ENCODE measurements at places on chromosomes 6 and 20.

- no peak for DNase-seq
Measured at GRCh38 chr6:32168807-32169591, 4.6 kb downstream of the EGFL8 start.

DNA sequence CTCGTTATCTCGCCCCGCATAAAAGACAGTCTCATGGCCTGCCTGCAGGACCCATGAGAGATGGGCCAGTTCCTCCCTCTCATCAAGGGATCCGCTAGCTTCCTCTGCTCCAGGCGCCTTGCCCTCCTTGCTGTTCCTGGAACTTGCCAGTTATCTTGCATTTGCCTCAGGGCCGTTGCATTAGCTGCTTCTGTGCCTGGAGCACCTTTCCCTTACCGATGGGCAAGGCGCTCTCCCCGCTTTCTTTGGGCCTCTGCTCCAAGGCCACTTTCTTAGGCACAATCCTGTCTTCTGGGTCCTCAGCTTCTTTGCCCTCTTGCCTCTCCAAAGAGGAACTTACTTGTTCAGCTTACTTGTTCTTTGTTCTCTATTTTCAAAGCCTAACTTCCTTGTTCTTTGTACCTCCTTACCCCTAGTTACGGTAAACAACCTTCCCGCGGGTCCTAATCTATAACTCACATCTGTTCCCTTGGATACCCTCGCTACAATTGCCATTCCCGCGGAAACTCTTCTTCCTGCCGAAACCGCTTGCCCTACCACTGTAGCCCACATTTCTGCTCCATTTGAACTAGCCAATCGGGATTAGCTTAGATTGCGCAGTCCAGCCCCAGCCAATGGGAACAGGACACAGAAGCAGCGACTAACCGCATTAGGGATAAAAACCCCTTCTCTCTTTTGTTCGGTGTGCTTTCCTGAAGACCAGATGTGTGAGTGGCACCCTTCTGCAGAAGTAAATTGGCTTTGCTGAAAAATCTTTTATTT lies 887 bp upstream of the NSFL1C start:
- DNase-seq: no peak

DNA sequence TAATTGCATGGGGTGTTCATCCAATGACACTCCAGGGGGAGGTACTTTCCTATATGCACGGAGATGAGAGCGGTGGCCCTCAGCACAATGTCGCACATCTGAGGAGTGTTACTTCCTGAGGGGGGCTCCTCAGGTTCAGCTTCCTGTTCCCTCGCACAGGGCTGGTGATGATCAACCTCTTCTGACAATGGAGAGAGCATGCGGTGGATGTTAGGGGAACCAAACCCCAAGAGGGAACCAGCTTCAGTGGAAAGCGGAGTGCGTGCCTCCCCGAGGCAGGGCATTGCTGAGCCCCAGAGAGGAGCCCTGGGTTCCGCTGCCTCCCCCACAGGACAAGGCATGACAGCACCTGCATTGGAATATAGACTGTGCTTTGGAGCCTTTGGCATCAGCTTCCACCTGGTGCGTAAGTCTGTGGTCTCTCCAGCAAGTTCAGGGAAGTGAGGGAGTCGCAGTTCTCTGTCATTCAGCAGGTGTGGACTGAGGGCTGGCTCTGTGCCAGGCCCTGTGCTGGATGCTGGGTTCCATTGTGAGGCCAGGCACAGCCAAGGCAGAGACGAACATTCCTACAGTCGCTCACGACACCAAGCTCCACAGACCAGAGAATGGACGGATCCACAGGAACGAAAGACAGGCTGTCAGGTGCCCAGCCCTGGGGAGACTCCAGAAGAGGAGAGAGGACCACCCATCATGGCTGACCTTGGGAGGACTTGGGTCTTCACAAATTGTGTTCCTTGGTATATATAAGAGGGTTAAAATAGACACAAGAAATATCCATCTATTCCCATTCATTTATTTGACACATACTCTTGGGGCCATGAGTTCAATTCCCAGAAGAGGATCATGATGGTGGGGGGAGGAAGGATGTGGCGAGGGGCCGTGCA lies 3.9 kb upstream of the ZNF831 start:
- no peak for DNase-seq

DNA sequence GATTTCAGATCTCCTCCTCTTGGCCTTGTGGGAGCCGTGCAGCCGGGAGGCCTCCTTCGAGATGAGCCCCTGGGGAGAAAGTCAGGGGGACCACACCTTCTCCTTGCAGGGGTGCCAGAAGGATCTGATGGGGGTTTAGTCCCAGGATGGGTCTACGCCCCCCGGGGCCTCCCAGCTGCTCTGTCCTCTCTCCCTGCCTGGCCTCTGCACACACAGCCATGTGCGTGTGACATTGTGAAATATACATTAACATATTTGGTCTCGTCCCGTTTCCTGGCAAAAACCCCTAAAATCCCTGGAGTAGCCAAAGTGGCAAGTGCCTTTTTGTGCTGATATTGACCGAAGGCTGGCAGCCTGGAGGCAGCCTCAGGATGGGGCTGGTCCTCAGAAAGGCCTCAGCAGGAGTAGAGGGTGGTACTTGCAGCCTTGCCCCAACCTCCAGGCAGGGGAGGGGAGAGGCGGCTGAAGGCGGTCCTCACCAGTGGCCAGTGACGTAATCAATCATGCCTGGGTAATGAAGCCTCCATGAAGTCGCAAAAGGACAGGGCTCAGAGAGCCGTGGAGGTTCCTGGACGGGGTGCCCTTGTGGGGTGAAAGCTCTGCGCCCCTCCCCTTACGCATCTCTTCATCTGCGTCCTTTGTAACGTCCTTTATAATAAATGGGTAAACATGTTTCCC lies 5.1 kb upstream of the HELZ2 start:
- no peak for DNase-seq

DNA sequence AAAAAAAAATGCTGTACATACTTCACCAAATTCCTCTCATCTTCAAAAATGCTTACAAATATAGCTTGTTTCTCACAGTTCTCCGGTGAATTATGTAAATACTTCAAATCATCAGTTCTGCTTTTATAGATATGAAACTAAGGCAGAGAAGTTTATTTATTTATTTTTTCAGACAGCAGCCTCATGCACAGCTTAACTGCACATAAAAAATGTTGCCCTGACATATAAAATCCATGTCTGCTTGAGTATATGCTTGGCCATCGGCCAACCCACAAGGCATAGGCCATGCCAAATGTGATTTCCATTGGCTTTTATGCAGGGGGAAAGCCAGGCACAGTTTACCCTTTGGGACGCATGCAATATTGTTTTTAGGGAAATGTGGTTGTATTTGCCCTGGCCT lies 57.3 kb upstream of the PHACTR2 start:
- no peak for DNase-seq

DNA sequence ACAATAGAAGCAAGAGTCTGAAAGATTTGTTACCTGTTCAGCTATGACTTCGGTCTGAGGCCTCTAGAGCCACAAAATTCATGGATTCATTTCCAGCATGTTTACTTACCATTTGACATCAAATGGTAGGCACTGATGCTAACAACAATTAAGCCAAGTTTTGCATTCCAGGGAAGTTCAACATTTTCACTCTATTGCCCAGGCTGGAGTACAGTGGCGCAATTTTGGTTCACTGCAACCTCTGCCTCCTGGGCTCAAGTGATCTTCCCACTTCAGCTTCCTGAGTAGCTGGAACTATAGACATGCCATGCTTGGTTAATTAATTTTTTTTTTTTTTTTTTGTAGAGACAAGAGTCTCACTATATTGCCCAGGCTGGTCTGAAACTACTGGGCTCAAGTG lies 114.1 kb upstream of the SGK1 start:
- DNase-seq: no peak

DNA sequence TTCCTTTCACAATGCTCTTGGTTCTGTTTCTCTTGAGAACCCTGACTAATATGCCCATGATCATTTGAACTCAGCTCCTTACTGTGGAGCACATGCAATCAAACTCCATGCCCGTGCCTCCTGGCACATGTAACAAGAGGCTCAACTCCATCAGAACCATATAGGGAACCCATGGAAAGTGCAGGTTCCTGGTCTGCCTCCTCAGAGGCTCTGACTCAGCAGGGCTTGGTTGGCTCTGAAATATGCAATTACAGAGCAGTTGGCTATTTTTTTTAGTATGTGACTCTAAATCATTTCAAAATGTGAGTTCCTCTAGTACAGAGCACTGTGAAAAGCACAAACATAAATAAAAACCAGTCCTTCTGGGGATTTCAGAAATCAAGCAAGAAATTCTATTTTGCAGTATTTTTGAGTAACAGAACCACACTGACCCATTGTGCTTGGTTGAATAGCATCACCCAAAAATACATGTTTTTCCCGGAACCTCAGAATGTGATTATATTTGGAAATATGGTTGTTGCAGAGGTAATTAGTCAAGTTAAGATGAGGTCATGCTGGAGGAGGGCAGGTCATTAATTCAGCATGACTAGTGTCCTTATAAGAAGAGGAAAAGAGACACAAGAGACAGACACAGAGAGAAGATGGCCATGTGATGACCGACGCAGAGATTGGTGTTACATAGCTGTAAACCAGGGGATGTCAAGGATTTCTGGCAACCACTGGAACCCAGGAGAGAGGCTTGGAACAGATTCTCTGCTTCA lies 13.2 kb upstream of the MAP3K4 start:
- no peak for DNase-seq

DNA sequence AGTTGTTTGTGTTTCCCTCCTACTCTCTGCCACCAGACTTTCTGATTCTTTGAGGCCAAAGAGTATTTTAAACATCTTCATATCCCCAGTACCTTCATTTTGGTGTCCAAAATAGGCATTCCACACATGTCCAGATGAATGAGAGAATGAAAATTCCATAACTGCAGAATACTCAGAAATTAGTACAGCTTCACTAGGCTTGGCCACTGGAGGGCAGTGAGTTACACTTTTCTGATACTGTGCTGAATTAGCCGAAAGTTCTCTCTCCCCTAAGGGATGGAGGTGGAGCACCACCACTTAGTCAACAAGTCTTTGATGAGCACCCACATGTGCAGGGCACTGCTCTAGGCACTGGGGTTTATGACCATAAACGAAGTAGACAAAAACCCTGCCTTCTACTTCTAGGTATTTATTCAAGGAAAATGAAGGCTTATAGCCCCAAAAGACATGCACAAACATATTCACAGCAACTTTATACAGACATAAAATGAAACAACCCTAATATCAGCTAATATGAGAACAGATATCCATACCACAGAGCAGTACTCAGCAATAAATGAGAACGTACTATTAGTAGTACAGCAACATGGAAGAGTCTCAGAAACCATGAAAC lies 46.1 kb upstream of the TMEM217 start:
- no peak for DNase-seq

DNA sequence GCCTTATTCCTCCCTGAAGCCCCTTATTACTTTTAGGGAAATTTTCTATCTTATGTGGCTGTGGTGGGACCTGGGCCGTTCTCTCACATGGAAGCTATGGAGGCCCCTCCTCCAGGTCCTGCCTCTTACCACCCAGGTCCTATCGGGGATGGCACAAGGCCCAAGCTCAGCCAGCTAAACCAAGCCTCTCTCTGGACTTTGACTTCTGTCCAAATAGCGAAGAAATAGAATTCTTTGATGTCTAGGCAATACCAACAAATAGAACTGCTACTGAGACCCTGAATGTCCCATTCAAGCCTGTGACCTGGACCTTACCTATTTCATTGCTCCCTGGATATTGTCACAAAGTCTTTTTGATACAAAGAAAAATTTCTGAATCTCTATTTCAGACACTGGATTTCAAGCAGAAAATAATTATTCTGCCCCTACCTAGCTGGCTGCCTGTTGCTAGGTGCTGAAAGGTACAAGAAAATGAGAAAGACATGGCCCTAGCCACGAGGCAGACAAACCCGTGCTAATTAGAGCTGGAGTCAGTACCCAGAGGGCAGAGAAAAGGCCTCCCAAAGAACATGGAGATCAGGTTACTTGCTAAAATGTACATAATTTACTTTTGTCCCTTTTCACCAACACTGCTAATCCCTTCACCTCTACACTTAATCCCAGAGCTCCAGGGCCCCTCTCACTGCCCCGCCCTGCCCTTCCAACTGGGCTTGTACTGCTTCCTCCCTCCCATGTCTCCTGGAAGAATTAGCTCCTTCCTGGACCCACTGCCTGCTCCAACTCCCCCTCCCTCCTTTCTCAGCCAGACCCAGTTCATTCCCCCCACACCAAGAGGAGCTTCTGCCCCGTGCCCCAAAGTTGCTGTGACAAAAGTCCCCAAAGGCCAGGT lies 15.5 kb upstream of the NNAT start:
- no peak for DNase-seq

DNA sequence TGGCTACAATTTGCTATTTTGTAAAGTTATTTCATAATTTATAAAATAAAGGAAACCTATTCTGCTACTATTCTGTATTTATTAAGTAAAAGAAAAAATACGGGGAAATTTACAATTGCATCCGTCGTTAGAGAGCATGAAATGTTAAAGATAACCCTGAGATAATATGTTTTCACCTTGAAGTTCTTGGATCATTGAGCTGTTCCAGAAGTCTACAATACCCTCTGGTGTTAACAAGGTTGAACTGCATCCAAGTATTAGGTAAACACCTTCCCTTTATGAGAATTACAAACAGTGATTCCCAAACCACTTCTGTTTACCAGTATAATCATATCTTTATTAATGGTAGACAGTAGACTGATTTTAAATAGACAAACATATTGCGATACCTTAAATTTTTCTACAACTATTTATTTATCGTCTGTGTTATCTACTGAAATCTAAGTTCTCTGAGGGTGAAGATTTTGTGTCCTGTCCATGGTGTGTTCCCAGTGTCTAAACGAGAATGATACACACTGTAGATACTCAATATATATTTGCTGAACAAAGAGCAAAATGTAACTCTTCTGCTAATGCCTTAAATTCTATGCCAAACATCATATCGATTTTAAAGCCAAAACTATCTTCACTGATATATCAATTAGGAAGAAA lies 28.2 kb downstream of the TBC1D32 start:
- DNase-seq: no peak

- no peak for DNase-seq
Measured at GRCh38 chr20:44465001-44465560, 10.6 kb upstream of the TTPAL start.

DNA sequence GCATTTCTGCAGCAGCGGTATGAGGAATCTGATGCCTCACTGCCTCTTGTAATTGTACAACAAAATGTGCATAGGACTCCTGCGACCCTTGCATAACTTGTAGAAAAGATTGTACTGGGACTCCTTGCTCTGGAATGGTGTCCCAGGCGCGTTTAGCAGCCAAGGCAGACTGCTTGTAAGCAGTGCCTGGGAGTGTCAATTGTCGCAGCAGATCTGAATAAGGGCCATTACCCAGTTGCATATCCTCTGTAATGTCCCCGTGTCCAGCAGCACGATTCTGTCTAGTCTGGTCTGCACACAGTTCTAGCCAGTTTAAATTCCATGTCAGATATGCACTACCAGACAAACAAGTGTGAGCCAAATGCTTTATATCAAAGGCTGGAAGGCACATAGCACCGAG lies 70.7 kb upstream of the BTN3A2 start:
- no peak for DNase-seq

DNA sequence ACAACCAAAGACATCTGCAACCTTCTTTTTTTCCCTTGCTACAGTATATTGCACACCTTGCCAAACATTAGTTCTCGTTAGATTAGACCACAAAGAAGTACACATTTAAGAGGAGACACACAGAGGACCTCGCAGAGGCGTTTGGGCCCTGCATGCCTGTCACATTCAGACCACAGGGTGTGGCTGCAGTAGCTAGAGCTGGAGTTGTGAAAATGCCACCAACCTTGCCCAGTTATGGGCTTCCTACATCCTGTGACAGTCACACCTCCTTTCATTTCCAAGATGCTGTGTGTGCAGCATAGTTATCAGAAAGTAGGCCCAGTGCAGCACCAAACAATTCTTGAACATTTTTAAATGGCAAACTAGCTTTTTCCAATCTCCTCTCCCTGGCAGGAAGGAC lies 2.4 kb downstream of the SYNE1 start:
- DNase-seq: no peak

Data from esophagus squamous epithelium (tissue), 5 donors.